ENCODE measurements at places on chromosomes 3 and 15.

DNA sequence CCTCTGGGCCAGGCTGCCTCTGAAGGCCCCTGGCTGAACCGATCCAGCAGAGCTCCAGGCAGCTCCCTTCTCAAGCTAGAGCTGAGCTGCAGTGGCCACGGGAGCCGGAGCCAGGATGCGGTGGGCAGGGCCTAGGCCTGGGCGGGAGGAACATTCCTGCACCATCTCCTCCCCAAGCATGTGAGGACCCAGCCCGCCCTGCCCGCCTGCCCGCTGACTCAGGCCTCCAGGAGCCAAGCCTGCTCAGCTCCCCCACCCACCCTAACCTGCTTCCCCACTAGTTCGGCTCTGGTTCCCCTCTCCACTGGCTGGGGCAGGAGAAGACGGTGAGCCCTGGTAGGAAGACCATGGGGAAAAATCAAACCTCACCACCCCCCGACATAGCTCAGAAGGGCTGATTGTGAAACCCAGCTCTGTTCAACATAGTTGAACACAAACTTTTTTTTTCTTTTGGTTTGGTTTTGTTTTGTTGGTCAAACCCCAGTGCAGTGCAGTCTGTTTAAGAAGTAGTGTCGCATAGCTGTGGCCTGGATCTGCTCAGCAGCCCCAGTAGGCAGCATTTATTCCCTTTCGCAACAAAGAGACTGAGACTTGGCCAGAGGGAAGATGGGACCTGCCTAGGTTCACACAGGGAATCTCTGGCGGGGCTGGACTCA is 13.5 kb downstream of the SNX33 start:
- no peaks in the 10 kb centered on the region for H3K36me3 ChIP-seq
- DNase-seq: peak; percentile 93
- H3K27me3 ChIP-seq: no peaks in the 10 kb centered on the region
- peak overlapping the region; percentile 92 for H3K27ac ChIP-seq

DNA sequence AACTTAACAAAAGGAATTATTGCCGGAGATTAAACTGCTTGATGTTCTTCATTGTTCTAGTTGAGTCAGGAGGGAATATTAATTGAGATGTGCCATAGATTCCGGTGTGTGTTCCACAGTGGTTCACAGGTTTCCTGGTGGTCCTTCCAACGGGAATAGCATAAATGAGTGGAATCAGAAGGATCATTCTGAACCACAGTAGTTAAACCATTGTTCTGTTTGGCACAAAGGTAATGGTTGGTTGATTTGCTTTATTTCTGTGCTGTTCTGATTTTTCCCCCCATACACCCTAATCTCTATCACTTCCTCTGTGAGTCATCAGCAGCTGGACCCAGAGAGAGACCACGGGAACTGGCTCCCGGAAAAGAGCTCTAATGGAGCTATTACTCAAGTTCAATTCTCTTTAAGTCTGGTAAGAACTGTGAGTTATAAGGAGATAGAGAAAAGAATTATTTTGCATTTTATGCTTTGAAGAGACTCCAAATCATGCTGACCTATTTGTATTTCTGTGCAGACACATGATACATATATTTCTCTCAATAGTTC is 627.2 kb downstream of the ZIC1 start:
- DNase-seq: no peak
- H3K4me1 ChIP-seq: no peaks in the 10 kb centered on the region
- H3K36me3 ChIP-seq: no peaks in the 10 kb centered on the region
- H3K27ac ChIP-seq: no peak overlapping the region
- H3K4me3 ChIP-seq: no peak overlapping the region
- no peaks in the 10 kb centered on the region for H3K27me3 ChIP-seq

GRCh38 chr15:67194171-67195114 is 60.0 kb downstream of the AAGAB start:
- DNase-seq: no peak
- peak overlapping the region; percentile 92 for H3K27ac ChIP-seq
- no peak overlapping the region for H3K4me3 ChIP-seq

- DNase-seq: peak; percentile 66
- no peaks in the 10 kb centered on the region for H3K4me1 ChIP-seq
- H3K36me3 ChIP-seq: no peaks in the 10 kb centered on the region
- H3K27ac ChIP-seq: no peak within 1 kb of the TSS
Measured at GRCh38 chr15:64046421-64047153, at the start of gene DAPK2. Gene DAPK2 (minus strand): TSS chr15:64046485. CDS start chr15:64040261, 6,224 bp downstream.

- peak within 1 kb of the TSS; percentile 47 for H3K4me3 ChIP-seq
- H3K4me1 ChIP-seq: no peaks in the 10 kb centered on the region
- DNase-seq: peak; percentile 21
- H3K36me3 ChIP-seq: no peaks in the 10 kb centered on the region
- H3K27me3 ChIP-seq: no peaks in the 10 kb centered on the region
Measured at GRCh38 chr3:123027292-123028232, at the start of gene SEMA5B. Gene SEMA5B (minus strand): TSS chr3:123027763. CDS start chr3:122961263, 66,500 bp downstream.

DNA sequence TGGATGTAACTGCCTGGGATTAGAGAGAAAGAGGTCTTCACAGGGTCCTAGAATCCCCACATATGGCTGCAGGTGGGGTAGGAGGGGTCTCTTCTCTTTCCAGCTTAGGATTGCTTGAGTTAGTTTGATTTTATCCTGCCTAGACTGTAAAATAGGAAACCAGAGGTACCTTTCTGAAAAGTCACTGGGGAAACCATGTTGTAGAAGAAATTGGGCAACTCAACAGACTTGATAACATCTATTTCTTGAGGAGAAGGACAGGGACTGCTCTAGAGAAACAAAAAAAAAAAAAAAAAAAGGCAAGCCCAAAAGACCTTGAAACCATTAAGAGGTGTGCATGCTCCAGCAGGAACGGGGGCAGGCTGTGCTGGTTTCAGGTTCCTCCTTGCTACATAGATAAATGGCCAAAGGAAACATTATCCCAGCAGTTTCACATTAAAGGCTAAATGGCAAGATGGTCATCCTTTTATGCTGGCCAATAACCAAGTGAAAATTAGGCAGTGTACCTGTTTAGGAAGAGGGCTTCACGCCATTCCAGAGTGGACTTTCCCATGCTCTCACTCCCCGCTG is 116.1 kb downstream of the ALDH1A2 start:
- no peaks in the 10 kb centered on the region for H3K27me3 ChIP-seq
- no peak overlapping the region for H3K27ac ChIP-seq
- H3K4me1 ChIP-seq: no peaks in the 10 kb centered on the region
- no peak for DNase-seq
- no peaks in the 10 kb centered on the region for H3K36me3 ChIP-seq

- H3K36me3 ChIP-seq: no peaks in the 10 kb centered on the region
- H3K27me3 ChIP-seq: no peaks in the 10 kb centered on the region
- DNase-seq: no peak
- H3K4me1 ChIP-seq: no peaks in the 10 kb centered on the region
- no peak overlapping the region for H3K4me3 ChIP-seq
- H3K27ac ChIP-seq: no peak overlapping the region
Measured at GRCh38 chr3:39665441-39665840, 144.0 kb upstream of the MYRIP start.

- no peaks in the 10 kb centered on the region for H3K36me3 ChIP-seq
- no peak overlapping the region for H3K27ac ChIP-seq
- H3K4me3 ChIP-seq: no peak overlapping the region
- no peak for DNase-seq
- no peaks in the 10 kb centered on the region for H3K4me1 ChIP-seq
Measured at GRCh38 chr15:26697913-26698312, 75.0 kb downstream of the GABRB3 start.

- no peak for DNase-seq
- H3K36me3 ChIP-seq: no peaks in the 10 kb centered on the region
- no peak overlapping the region for H3K27ac ChIP-seq
- no peak overlapping the region for H3K4me3 ChIP-seq
- H3K4me1 ChIP-seq: no peaks in the 10 kb centered on the region
Measured at GRCh38 chr15:52546031-52546751, 17.5 kb upstream of the MYO5A start.

DNA sequence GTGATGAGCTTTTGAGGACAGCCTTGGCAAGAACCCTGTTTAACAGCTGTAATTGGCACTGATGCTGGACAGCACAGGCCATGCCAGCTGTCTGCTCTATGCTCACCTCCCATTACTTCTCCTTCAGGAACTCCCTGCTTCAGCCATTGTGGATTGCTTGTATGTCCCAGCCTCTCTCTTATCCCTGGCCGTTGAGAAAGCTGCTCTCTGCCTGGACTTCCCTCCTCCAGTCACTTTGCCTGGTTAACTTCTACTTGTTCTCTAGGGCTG is 444.5 kb downstream of the EPHB1 start:
- no peaks in the 10 kb centered on the region for H3K4me1 ChIP-seq
- no peaks in the 10 kb centered on the region for H3K27me3 ChIP-seq
- no peak overlapping the region for H3K4me3 ChIP-seq
- no peak for DNase-seq
- H3K36me3 ChIP-seq: no peaks in the 10 kb centered on the region
- no peak overlapping the region for H3K27ac ChIP-seq

DNA sequence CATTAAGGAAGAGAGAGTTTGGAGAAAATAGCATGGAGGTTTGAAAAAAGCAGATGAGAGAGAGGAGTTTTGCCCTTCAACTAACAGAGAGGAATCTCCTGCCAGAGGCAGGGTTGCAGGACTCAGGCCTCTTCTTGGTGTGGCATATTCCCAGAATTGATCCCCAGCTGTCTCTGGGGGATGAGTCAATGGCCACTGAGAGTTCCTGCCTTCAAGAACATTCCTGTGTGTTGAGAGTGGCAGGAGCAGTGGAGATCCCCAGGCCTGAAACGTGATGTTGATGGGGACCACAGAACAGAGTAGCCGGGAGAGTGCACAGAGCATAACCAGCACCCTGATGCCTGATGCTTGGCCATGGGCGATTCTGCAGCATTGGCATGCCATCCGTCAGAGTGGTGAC is 348.4 kb upstream of the THBS1 start:
- no peak for DNase-seq
- H3K27ac ChIP-seq: no peak overlapping the region
- peaks cover 4% of the 10 kb centered on the region for H3K4me1 ChIP-seq
- no peaks in the 10 kb centered on the region for H3K36me3 ChIP-seq

- no peaks in the 10 kb centered on the region for H3K36me3 ChIP-seq
- H3K4me3 ChIP-seq: no peak overlapping the region
- H3K27ac ChIP-seq: no peak overlapping the region
- no peak for DNase-seq
Measured at GRCh38 chr3:149390772-149391212, 13.3 kb upstream of the TM4SF1 start.

DNA sequence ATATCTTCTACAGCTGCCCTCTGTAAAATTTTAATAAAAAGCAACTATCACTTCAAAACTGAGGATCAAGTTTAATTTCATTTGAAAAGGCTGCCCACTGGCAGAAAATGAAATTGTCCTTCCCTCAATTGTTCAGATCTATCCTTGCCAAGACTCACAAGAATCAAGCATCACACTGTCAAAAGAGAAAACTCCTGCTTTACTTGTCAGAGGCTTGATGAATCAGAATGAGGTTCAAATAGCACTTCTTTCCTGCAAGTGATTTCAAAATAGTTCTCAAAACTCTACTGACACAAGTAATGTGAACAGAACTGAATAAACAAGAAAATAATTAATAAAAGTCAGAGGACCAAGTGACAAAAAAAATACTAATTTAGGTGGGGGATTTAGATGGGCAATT is 70.6 kb downstream of the GOLIM4 start:
- no peaks in the 10 kb centered on the region for H3K27me3 ChIP-seq
- DNase-seq: no peak
- no peaks in the 10 kb centered on the region for H3K4me1 ChIP-seq

GRCh38 chr3:49378249-49378895 is 20.2 kb upstream of the GPX1 start:
- H3K27me3 ChIP-seq: no peaks in the 10 kb centered on the region
- DNase-seq: peak; percentile 29
- no peaks in the 10 kb centered on the region for H3K36me3 ChIP-seq
- no peak overlapping the region for H3K4me3 ChIP-seq
- peak overlapping the region; percentile 45 for H3K27ac ChIP-seq

Data from uterus (tissue), 4 donors.